ENCODE measurements at places on chromosomes 5 and 9. TPM values are rescaled to one million over a fixed set of nuclear protein-coding genes. Genes with fewer than 3 reads are reported as not detected.

ASS1 gene
- total RNA-seq = 63.6 TPM

GABRG2 gene
- 3.9 TPM for total RNA-seq

MYMK gene
- not detected for total RNA-seq

OTP gene
- not detected for total RNA-seq

SH3PXD2B gene
- 9.4 TPM for total RNA-seq

GMCL2 gene
- total RNA-seq = not detected

COL15A1 gene
- 1.6 TPM for total RNA-seq

EEIG1 gene
- total RNA-seq = 10.6 TPM

PDE6A gene
- not detected for total RNA-seq

MSX2 gene
- 71.1 TPM for total RNA-seq

All from H4 (cell line).